ENCODE measurements at places on chromosomes 3 and 15. TPM values are rescaled to one million over a fixed set of nuclear protein-coding genes. Genes with fewer than 3 reads are reported as not detected.

SI gene
- total RNA-seq = not detected

UROC1 gene
- total RNA-seq = 0.11 TPM

FILIP1L gene
- not detected for total RNA-seq

CTXN2 gene
- total RNA-seq = not detected

TMED3 gene
- 22.0 TPM for total RNA-seq

GRCh38 chr3:141307351-141308059, 60.8 kb upstream of the ZBTB38 start:
- no peak for DNase-seq

- DNase-seq = no peak
Observed at GRCh38 chr15:71294911-71295602, 179.8 kb downstream of the THSD4 start.

GRCh38 chr15:72923289-72923688, 129.0 kb upstream of the NEO1 start:
- no peak for DNase-seq

DNA sequence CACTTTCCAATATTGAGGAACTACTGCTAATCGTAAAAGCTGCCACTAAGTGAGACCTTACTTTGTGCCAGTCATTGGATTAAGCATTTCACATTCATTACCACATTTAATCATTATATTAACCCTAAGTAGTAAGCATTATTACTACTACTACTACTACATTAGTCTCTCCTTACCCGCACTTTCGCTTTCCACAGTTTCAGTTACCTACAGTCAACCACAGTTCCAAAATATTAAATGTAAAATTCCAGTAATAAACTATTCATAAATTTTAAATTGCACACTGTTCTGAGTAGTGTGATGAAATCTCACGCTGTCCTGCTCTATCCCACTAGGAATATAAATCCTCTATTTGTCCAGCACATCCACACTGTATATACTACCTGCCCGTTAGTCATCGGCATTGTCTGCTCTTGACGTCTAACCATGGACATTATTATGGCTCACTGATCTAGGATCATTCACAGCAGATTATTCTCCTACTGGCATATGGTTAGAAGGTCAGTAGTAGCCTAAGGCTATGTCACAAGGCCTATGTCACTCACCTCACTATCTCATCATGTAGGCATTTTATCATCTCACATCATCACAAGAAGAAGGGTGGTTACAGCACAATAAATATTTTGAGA, 121.1 kb downstream of the GSK3B start:
- DNase-seq = no peak

DNA sequence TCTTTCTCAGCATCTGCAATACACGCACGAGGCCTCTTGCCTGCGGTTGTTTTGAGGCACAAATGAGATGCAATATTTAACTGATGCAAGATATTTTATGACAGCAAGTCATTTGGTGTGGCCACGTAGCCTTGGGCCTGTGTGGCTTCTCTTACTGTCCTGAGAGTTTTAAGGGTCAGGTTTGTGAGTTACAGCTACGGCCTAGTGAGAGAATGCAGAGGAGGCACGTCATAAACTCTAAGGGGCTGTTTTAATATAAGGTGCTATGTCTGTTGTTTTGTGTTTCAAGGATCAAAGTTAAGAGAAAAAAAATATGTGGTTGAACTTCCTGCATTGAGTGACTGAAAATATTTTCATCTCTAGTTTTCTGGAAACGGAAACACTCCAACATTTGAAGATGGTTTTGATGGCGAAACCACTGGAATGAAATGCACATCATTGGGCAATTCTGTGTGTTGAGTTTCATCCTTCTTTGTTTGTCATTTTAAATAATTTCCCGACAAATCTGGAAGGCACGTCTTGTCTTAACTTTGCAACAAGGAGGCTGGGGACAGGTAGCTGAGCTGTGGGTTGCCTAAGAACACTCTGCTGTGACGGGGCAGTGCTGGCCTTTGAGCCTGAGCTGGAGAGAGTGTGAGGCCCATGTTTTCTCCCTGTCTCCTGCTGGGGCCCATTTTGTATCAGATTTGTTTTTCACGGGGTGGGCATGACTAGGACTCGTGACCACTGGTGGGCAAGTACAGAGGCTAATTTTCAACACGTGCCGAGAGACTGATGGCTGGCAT, 5.1 kb downstream of the APBA2 start:
- DNase-seq = peak; percentile 41

DNA sequence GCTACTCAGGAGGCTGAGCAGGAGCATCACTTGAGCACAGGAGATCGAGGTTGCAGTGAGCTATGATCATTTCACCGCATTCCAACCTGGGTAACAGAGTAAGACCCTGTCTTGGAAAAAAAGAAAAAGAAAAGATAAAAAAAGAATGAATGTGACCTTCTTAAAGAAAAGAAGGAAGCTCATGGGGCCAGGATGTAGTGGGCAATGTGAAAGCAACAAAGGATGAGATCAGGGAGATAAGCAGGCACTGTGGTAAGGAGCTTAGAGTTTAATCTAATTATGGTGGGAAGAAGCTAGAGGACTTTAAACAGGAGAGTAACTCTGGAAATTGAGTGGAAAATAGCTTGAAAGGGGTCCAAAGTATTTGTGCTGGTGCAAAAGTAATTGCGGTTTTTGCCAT, 231.6 kb upstream of the UBE2E2 start:
- no peak for DNase-seq

GRCh38 chr3:124149771-124150170, 157.8 kb upstream of the ROPN1 start:
- DNase-seq = no peak

DNA sequence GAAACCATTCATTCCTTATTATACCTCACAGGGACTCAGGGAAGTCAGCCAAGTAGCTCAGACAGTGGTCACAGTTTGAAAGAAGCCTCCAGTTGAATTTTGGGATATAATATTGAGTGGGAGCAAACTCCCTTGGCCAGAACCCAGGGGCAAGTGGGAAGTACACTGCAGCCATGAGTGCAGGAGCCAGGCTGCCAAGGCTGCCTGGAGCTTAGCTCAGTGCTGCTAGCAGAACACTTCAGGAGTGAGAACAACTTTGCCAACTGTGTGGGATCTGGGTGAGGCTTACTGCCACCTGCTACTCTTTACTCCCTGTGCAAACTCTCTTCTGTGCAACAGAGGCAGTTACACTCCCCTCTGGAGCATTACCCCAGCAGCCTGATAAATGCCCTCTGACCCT, 4.6 kb downstream of the OR5K3 start:
- no peak for DNase-seq

DNA sequence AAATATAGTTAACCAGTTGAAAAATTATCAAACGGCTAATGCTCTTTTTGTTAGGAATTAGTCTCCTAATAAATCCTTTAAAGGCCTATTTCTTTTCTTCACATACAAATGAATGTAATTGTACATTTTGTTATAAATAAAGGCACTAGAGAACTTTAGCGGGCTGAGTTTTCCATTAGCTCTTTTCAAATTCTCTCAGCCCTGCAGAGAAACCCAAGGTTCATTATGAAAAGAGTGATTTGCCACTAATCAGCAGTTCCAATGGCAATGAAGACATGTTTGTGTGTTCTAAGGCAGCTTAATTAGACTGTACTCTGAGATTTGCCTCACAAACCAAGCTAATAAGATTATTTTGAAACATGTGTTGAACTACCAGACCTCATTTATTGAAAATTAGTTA, 64.6 kb upstream of the P2RY1 start:
- no peak for DNase-seq

- DNase-seq = no peak
Observed at GRCh38 chr15:20294651-20295237, 246.9 kb downstream of the GOLGA6L6 start.

GRCh38 chr3:35936571-35936970, 297.2 kb downstream of the ARPP21 start:
- DNase-seq = no peak

- no peak for DNase-seq
Observed at GRCh38 chr15:74525945-74526344, 15.1 kb upstream of the ARID3B start.

DNA sequence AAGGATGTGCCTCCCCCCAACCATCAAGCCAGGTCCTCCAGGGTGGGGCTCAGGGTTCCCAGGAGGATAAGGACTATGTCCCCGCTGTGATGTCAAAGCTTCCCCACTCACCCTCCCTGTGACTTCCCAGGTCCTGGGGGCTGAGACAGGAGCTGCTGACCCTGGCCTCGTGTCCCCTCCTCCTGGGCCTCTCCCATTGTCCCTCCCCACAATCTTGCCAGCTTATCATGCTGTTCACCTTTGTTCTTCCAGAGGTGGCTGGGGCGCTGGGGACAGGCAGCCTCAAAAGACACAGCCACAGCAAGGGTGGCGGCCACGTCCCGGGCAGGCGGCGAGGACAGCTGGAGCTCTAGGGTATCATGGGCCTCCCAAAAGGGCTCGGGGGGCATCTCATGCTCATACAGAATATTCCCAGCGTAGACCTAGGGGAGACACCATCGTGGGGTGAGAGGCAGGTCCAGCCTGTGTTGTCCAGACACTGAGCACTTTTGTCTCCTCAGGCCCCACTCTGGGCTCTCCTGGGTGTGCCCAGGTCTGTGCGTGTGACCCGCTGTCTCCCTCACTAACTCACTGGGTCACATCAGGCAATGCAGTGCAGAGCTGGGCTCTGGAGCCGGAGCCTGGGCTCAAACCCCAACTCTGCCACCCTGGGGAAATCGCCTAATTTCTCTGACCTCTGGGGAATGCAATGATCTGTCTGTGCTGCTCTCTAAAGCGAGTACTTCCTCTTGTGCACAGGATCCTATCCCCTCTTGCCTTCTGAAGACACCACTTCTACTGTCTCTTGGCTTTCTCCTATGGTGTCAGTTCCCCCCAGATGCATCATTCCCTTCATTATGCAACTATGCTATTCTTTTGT, 30.0 kb downstream of the SNX33 start:
- DNase-seq = no peak

- DNase-seq = no peak
Observed at GRCh38 chr3:194870394-194871110, 184.9 kb downstream of the FAM43A start.

Measured in naive thymus-derived CD8-positive, alpha-beta T cell (primary cell).